ENCODE measurements at places on chromosomes 3 and 15. TPM values are rescaled to one million over a fixed set of nuclear protein-coding genes. Genes with fewer than 3 reads are reported as not detected.

GRCh38 chr3:117170094-117170493 is 460.5 kb downstream of the TUSC7 start:
- DNase-seq = no peak

DNA sequence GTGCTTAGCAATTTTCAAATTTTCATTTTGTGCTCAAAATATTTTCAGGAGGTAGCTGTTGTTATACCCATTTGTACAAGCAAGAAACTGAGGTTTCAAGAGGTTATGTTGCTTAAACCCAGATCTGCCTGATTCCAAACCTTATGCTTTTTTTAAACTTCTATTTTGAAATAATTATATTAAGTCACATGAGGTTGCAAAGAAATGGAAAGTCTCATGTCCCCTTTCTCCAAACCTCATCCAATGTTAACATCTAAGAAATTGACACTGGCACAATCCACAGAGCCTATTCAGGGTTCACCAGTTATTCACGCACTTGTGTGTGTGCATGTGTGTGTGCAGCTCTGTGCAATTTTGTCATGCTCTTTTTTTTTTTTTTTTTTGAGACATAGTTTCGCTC is 35.1 kb downstream of the B3GNT5 start:
- DNase-seq = no peak

DNA sequence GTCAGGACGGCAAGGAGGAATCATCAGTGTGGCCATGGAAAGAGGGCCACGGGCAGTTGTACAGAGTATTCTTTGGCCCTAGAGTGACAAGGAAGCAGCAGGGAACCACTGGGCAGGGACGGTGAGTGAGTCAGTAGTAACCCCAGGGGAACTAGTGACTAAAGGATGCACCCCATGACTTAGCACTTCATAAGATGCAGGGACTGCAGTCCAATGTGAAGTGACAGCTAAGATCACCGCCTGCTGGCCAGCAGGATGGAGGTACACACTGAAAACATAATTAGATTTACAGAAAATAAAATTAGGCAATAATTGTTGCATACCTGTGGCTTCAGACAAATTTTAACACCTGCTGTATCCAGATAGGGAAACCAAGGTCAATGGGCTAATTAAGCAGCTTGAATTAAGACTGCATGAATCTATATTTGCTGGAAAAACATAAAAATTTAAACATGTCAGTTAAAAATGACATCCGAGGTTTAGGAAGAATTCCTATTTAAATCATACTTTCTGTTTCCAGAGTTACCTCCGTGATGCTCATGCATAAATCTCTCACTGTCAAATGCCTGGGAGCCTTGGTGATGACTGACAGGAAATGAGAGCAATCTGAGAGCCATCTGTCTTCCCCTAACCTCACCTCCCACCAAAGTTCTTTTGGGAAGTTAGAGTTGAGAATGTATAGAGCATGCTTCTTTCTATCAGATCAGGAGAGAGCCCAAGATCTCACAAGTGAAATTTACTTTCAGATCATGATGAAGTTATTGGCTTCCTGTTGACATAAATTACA is 56.5 kb downstream of the DCLK3 start:
- no peak for DNase-seq

DNA sequence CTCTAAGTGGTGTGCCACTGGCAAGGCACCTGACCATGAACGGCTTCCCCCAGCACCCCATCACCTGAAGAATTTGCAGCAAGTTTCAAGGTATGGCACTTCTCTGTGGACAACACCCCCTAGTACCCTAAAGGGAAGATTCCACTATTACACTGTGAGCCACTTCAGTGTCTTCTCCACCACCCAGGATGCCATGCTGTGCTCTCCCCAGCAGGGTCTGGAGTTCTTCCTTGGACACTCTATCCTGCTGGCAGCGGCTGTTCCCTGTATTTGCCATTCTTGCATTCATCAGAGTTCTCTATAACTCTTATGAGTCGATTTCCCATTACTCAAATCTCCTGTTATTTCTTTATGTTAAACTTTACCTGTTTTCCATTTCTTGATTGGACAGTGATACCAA is 33.9 kb upstream of the RNU6-1 start:
- no peak for DNase-seq

DNA sequence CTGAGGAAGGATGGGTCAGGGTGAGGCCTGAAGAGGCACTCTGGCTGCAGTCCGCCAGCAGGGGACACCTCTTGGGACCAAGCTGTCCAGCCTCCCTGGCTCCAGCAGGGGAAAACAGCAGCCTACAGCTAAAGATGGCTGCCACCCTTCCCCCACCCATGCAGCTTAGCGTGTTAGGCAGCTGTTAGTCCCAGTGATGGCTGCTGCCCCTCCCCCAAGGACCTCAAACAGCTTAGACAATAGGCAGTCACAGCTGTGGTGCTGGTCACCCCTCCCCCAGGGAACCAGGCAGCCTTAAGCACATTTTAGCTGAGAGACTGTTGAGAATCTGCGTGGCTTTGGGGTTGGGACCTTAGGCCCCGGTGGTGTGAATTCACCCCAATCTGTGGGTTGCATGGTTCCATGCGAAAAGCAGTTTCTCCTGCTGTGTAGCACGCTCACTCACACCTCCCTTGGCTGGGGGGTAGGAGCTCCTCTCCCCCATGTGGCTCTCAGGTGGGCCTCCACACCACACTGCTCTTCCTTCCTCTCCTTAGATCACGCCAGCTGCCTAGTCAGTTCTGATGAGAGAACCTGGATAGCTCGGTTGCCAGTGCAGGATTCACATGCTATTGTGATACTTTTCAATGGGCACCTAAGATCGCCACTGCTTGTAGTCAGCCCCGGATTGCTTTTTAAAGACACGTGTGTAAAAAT is 140.5 kb upstream of the CADPS start:
- no peak for DNase-seq

GRCh38 chr15:47503876-47504275 is 213.4 kb upstream of the SEMA6D start:
- DNase-seq = no peak

DNA sequence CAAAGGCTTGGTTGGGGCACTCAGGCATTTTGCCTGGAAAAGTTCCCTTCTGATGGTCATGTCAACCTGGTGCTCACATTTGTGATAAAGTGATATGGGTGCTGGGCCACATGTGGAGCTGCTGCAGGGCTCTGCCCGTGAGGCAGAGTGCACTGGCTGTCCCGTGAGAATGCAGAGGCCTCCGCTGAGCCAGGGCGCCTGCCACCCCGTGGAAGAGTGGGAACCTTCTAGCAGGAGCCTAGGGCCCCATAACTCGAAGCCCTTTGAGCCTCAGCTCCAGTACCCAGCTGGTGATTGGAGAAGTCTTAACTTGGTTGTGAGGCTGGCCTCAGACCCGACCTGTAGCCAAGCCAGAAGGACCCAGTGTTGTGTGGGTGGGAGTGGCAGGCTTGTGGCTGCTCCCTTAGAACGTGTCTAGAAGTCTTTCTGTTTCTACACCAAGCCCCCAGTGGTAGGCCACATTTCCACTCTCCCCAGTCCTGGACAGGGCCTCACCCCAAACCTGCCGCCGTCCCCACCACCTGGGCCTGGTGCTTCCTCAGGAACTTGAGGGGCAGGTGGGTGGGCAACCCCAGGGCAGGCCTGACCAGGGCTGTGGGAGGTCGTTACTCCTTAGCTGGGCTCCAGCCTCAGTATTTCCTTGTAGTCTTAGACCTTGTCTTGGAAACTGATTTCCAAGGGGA is 19.7 kb downstream of the SEC61A1 start:
- no peak for DNase-seq

DNA sequence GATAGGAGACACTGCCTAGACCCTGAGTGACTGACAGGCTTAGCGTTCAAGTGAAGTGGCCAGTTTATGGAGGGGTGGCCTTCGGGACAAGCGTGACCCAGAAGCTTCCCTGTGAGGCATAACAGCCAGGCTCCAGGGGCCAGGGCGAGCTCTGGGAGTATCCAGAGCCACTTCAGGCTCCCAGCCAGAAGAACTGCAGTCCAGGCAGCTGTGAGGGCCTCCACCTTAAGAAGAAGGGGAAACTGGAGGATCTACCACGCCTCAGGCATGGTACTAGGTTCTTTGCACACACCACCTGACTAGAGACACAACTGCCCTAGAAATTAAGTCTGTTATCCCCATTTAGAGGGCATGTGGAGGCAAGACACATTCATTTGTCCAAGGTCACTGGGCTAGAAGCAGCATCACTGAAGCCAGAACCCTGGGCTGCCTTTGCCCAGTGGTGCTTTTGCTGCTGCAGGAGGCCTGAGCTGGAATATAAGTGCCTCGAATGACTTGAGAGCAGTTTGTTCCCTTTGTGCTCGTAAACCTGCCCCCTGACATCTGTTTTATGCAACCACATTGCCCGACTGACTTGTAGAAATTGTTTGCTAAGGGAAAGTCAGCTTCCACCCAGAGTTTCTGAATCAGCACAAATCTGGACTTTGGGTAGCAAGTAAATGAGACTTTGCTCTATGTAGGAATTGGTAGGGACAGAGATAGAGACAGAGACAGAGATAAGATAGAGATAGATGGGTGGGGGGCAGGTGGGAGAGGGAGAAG is 23.3 kb downstream of the RASGRF1 start:
- no peak for DNase-seq

DNA sequence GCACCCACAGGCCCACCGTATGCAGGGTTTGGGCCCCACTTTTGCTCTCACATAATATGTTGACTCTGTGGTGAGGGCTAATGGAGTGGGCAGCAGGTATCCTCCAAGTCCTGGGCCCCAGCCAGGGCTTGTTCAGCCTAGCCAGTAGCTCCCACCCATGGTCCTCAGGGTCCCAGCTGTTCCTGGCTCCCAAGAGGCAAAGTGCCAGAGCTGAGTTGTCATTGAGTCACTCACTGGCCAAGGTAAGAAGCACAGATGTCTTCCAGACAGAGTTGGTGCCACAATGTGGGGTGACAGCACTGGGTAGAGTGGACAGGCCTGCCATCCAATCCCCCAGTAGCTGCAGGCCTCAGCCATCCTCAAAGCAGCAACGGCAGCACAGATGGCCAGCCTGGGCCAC is 4.3 kb downstream of the SHF start:
- no peak for DNase-seq

GRCh38 chr3:79032686-79033318 is 735.0 kb downstream of the ROBO1 start:
- peak; percentile 52 for DNase-seq

DNA sequence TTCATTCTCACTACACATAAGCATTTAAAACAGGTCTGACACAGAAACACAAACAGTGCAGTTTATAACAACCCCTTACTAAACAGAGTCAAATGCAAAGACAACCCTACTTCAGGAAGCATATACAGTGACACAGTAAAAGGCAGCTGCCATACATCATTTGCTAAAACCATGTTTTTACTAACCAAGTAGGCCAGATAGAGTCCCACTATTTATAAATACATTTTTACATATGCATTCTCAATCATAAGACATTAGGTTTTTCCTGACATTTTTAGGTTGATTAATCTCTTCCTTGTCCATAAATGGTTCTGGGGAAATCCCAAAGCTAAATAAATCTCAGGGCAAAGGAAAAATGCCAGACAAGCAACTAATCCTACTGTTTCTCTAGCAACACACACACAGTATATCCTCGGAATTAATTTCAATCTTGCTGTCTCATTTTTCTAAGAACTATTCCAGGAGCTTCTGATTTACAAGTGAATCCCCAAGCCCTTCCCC is 39.0 kb downstream of the CHAC1 start:
- no peak for DNase-seq

DNA sequence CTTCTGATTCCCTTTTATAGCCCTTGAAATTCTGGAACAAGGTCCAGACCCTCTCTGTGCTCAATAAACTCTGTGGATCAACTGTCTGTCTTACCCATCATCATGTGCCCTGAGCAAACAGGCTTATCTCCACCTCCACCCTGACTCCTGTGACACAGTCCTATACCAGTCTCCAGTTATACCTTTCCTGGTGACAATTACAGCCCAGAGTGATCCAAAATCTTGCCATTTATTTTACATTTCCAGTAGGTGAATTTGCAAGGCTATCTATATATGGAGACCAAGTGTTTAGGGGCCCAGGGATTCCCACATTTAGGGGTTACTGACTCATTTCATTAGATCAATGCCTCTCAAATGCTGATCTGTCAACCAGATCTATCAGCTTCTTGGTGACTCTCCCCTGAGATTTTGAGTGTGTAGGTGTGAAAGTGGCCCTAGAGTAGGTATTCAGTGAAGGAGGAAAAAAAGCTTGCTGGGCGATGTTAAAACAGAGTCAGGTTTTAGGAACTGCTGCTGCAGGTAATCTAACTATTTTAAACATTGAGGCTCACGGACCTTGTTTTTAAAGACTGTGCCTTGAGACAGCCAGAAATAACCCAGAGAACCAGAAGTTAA is 229.6 kb upstream of the WNT5A start:
- DNase-seq = no peak

DNA sequence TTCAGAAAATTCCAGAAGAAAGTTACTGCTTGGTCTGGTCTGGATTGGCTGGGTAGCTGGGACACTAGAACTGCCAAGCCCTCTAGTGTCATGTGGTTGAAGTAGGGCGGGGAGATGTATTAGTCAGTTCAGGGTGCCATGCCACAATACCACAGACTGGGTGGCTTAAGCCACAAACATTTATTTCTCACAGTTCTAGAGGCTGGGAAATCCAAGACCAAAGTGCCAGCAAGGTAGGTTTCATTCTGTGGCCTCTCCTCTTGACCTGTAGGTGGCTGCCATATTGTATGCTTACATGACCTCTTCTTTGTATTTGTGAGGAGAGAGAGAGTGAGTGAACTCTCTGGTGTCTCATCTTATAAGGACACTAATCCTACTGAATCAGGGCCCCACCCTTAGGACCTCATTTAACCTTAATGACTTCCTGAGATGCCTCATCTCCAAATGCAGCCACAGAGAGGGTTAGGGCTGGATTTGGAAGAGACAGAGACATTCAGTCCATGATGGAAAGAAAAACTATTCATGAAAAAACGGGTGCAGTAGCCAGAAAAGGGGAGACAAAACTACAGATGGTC is 18.1 kb upstream of the ZSCAN2 start:
- no peak for DNase-seq

DNA sequence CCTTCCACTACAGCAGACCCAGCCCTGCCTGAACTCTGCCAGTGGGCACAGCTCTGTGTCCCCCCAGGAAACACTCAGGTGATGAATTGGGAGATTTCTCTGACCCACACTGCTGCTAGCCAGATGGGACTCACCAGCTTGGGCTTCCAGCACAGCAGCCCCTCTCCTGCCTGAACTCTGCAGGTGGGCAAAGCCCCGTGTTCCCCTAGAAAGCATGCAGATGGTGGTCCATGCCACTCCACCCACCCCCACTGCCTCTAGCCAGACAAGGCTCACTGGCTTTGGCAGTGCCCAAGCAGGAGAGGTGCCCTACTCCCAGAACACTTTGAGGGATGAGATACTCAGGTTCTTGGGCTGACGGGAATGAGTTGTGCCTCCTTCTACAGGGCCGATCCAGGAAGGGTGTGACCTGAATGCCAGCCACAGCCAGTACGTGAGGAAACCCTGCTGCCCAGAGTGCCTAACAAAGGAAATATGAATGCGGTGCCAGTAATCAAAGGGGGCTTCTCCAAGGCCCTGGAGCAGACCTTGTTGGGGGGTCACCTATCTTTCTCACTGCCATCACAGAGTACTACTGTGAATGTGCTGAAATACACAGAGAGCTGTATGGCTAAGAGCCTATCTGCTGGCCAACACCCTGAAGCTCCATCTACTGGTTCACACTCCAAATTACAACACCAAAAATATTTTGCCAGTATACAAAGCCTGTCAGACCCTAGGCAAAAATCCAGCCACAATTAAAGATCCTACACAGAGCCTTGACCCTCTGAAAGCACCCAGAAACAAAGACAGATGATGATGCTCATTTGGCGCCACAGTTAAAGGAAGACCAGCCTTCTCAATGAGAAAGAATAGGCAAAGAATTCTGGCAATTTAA is 61.9 kb downstream of the BTLA start:
- DNase-seq = no peak

- no peak for DNase-seq
Measured at GRCh38 chr3:2650746-2651145, 459.4 kb downstream of the IL5RA start.

Gene AADAC
- 0.81 TPM for polyA plus RNA-seq

Gene ACAD9
- polyA plus RNA-seq = 38.7 TPM

Gene FURIN
- polyA plus RNA-seq = 57.5 TPM

Gene EFCC1
- polyA plus RNA-seq = 9.0 TPM

Data from right lung (tissue), 10 donors.